Mucosa of gallbladder (tissue), 1 donor: ENCODE measurements at places on chromosomes 4 and X. TPM values are rescaled to one million over a fixed set of nuclear protein-coding genes. Genes with fewer than 3 reads are reported as not detected.

DNA sequence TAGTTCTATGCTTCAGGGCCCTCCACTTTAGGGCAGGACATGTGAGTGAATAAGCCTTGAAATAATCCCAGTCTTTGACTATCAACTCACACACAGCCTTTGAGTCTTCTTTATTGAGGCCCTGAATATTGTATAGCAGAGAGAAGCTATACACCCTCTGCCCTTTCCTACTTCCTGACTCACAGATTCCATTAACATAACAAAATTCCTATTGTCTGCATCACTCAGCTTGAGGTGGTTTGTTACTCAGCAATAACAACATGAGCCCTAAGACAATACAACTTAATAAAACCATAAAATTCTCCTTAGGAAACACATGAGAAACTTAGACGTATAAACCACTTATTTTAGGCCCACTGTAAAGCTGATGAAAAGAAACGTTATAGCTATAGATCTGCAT lies 680.3 kb upstream of the DIAPH2 start:
- no peak for DNase-seq

DNA sequence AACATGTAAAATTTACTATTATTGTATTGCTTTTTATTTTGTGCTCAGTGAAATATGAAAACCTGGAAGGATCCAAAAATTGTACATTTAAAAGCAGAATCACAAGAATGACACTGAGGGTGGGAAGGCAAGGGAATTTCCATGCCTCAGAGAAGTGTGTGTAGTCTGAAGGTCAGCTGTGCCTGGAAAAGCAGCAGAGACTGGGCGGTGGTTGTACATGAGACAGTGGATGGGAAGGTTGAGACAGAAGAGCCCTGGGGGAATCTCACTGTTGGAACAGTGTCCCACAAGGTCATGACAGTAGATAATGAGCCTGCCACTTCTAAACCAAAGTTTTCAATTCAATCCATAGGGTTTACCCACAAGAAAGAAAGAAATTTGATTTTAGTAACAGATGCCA lies 17.1 kb upstream of the ANTXR2 start:
- no peak for DNase-seq

YY2 gene
- total RNA-seq: 1.9 TPM

GRCh38 chr4:148089624-148090023 lies 352.6 kb downstream of the NR3C2 start:
- DNase-seq: no peak

DNA sequence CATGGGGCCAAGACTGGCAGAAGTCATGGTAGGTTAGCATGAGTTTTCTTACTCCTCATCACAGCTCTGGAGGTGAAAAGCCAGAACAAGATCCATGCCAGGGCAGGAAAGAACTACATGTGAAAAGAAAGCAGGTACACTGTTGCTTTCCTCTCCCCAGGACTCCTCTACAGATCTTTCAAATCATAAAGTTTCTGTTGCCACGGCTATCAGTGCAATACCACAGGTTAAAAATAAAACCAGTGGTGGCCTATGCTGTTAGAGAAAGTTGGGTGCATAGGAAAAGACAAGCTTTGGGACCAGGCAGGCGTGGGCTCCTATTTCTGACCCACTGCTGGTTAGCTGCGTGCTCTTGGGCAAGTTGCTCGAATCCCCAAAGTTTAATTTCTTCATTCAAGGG lies 81.4 kb downstream of the SH3RF1 start:
- no peak for DNase-seq

EFNB1 gene
- 134 TPM for total RNA-seq

BCOR gene
- total RNA-seq: 25.8 TPM

GRCh38 chr4:76305971-76306881 lies at the start of gene STBD1:
TSS of gene STBD1 (plus strand) at chr4:76306733. CDS start at chr4:76306770, 37 bp downstream.
- peak; percentile 80 for DNase-seq

SLC2A9 gene
- 10.4 TPM for total RNA-seq

- no peak for DNase-seq
These were observed 330.3 kb upstream of the FAM241A start for GRCh38 chr4:111814961-111815360.

GRIA3 gene
- total RNA-seq: 4.8 TPM
